AG04449 (cell line): ENCODE measurements at places on chromosomes 6 and 20.

DNA sequence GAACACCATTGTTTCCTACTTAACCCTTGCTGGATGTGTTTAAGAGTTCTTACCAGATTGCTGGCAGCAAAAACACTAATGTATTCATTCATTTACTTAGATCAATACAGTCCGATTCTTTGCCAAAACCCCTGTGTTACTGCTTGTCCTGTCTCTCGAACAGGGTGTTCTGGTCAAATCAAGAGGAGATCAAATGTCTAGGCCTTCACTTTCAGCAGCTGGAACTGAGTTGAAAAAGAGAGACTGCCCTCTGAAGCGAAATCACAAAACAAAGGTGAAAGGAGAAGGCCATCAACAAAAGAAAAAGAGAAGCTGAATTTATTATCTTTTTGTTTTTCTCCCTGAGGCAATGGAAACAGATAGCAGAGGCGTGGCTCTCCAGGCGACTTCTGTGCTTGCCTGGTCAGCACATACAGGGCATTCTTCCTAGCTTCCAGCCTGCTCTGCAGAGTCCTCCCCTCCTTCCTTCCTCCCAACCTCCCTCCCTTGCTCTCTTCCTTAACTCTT, 44.1 kb upstream of the GCM1 start:
- DNase-seq = no peak

DNA sequence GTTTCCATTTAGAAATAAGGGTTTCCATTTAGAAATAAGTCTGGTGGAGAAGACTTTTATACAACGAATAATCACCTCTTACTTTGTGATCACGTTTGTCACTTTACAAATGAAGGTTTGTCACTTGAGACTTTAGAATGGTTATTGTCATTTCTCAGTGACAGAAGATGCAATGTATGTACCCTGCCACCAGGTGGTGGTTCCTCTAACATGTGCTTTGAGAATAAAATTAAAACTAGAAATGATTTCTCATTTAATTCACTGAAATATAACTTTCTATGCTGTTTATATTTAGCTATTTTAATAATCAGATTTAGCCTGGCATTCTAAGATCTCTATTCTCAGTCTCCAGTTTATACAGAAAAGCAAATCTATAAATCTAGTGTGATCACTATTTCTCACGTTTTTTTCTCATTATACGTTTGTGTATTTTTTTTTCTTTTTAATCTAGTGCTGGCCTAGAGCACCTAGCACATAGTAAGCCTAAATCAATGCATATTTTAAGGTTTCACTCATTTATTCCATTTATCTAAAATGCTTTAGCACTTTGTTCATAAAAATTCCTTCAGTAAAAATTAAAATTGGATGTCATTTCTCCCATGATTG, 57.4 kb upstream of the TFAP2D start:
- no peak for DNase-seq

DNA sequence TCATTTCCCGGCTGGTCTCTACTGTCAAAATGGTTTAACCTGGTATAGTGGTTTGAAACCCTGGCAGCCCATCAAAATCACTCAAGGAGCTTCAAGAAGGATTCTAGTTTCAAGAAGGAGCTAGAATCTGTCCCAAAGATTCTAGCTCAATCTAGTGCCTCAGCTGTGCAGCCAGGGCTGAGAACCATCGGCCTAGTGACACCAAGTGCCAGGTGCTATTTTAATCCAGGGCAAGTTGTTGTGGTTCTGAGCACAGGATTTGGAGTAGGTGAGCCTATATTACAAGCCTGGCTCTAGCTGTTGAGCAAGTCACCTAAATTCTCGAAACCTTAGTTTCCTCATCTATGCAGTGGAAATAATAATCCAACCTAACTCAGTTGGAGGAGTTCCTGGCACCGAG, 3.7 kb downstream of the MOCS1 start:
- DNase-seq = no peak

DNA sequence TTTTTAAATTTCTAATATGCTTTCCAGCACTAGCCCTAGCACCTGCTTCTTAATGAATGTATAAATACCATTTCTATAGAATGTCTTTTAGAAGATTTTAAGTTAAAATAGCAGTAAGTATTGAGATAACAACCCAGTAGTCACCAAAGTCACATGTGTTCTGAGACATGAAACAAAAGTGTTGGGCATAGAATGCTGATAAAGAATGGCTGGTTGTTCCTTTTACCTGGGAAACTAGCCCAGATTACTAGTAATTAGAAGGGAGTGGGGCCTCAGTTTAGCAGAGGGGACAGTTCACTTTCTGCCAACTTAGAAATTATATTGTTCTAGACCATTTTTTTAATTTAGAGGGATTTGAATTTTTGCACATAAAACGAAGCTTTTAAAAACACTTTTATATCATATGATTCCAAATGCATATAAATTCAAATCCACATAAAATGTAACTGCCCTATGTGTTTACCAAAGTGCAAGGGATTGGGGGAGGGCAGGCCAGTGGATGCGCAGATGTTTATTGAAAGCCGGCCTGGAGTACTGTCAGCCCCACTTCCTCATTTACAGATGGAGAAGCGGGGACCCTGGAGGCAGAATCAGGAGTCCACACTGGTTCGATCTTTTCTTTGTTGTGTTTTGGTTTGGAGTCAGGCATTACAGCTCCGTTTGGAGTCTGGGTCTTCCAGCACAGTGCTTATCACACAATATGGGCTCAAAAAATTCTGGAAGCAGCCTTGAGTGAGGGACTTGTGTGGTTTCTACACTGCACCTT, 139.8 kb downstream of the ZDHHC14 start:
- DNase-seq = no peak

DNA sequence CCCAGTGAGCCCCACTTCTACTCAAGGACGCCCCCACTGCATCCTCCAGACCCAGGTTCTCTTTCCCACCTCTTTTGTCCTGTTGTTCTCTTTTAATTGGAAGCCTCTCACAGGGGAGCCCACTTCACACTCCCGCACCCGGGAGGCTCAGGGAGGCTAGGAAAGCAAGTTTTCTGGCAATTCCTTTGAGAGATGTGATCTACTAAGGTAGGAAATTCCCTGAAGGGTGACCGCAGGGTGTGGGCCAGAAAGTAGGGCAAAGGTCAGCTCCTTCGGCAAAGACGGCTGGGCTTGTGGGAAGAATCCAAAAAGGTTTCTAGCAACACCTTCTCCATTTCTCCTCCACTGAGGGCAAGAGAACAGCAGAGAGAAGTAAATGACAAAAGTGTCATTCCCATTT, 98.1 kb upstream of the PTPN1 start:
- no peak for DNase-seq

DNA sequence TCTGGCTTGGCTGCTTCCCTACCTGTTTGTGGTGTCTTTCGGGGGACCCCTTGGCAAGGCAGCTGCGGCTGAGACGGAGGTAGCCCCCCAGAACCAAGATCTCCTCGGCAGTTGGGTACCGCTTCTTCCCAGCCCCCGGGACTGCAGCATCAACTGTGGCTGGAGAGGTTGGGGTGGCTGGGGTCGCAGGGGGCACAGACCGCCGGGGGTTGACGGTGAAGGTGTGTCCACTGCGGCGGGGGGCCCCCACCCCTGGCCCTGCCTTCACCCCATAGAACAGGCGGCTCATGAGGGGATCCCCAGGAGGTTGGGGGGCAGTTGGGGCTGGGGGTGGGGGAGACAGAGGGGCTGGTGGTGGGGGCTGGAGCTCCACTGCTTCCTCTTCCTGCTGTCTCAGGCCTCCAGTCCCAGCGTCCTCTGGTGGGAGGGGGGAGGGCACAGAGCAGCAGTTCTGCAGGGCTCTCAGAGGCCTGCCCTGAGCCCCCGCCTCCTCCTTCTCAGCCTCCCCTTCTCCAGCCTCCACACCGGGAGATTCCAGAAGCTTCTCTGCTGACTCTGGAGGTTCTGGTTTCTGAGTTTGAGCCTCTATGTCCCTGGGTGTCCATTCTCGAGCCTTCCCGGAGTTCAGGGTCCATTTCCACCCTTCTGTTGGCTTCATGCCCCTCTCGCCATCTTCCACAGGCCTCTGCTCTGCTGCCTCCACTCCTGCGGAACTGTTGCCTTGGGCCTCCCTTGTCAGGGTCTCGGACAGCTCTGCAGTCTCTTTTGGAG, 1.9 kb downstream of the PPP1R18 start:
- no peak for DNase-seq

- DNase-seq = no peak
These were observed 61.4 kb upstream of the MYL9 start for GRCh38 chr20:36479938-36480337.

DNA sequence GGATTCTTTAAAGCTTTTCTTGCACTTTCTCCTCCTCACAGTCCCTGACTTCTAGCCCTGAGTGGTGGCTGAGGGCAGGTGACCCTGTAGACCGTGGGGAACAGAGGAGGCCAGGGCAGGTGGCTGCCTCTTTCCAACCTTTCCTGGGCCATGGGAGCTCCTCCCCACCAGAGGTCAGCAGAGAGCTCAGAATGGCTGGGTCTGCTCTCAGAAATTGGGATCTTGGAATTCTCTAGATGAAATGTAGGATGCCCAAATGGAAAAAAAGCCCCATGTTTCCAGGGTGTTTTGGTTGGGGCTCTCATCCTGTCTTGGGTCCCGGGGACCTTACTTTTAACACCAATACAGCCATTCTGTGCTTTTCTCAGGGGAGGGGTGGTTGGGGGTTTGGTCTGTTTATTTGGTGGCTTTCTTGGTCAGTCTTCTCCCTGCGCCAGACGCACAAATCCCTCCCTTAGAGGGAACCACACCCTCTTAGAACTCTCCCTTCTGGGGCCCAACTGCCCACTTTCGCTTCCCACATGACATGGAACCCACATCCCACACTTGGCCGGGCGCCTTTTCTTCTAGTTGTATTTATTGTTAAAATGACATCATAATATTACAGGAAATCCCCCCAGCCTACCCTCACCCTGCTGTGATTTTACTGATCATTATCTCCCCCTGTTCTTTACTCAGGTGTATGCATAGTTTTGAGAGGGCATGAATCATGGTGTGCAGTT, 17.9 kb downstream of the GNAS start:
- no peak for DNase-seq
